KG1 (cell line): ENCODE measurements at places on chromosomes 5 and 9.

DNA sequence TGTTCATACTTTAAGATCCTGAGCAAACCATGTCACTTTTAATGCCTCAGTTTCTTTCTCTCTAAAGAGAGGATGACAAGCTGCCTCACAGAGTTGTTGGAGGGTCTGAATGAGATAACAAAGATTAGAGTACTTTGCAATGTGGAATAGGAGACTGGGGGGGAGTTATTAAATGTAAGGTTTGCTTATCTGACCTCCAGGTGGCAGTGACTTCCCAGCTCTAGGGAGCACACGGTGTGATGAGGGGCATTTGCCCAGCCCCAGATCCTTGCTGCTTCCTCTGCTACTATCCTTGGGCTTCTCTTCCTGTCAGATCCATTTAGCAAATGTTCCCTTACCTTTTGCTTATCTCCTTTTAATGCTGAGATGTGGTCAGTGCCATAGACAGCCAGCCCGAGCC is 30.7 kb downstream of the ENHO start:
- DNase-seq: no peak

- DNase-seq: no peak
Observed at GRCh38 chr5:154860765-154861164, 2.3 kb downstream of the CNOT8 start.

DNA sequence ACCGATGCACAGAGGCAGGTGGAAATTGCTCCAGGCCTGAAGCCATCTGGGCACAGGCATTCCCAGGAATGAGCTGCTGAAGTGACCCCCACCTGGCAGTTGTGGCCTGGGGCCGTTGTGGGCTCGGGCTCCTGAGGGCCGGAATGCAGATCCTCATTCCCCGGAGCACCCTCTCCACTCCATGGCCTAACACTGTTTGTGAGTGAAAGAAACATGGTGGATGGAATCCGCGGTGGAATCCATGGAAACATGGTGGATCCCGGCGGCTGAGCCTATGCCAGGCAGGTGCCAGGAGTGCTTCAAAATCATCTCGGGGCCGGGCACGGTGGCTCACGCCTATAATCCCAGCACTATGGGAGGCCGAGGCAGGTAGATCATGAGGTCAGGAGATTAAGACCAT is 3.6 kb upstream of the SARDH start:
- DNase-seq: no peak

- no peak for DNase-seq
Observed at GRCh38 chr5:111779922-111780292, 22.9 kb upstream of the NREP start.

DNA sequence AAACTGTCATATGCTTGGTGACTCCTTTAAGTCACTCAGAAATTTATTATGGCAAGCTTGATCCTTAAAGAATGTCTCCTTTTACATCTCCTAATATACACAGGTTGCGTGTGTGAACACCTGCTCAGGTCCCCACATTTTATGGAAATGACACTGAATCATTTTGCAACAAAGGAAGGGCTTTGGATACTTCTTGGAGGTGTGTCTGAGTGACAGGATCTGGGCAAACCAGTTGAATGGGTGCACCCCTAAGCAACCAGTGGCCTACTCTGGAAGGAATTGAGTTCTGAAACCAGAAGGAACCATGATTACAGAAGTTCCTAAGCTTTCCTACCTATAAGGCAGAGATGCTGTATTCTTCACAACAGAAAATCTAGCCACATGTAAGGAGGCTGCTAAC is 483.9 kb upstream of the KLF4 start:
- no peak for DNase-seq

DNA sequence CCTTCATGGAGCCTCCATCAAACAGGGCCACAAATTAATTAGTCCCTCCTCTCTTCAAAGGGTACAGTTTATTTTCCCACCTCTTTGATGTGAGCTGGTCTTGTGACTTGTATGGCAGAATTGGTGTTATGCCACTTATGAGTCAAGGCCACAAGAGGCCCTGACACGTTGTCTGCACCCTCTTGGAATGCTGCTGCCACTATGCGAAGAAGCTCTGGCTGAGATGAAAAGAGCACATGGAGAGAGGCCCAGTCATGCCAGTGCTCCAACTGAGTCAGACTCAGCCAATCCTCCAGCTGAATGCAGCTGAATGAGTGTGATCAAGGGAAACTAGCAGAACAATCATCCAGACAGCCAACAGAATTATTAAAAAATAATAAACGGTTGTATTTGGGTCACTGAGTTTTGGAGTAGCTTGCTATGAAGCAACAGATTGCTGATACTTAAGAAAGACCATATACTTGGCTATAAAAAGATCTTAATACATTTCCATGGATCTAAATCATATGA is 128.3 kb downstream of the MARCHF11 start:
- DNase-seq: no peak

DNA sequence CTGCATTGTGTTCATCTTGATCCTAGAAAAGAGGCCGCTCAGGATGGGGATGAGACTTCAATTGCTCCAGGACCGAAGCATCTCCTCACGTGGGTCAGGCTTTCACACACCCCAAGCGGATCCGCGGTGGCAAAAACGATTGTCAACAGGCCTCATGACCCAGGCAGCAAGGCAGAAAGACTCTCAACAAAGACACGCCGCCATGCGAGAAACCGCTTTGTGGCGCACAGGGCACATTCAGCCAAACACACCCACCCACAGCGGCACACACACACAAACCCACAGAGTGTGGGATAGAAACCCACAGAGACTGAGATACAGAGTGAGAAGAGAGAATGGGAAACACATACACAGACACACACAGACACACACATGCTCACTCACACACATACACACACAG is 483.4 kb downstream of the SPATA31A7 start:
- DNase-seq: no peak

- no peak for DNase-seq
Observed at GRCh38 chr9:33230756-33231622, 9.0 kb upstream of the SPINK4 start.

- DNase-seq: no peak
Observed at GRCh38 chr5:160287378-160288051, 24.8 kb downstream of the CCNJL start.

DNA sequence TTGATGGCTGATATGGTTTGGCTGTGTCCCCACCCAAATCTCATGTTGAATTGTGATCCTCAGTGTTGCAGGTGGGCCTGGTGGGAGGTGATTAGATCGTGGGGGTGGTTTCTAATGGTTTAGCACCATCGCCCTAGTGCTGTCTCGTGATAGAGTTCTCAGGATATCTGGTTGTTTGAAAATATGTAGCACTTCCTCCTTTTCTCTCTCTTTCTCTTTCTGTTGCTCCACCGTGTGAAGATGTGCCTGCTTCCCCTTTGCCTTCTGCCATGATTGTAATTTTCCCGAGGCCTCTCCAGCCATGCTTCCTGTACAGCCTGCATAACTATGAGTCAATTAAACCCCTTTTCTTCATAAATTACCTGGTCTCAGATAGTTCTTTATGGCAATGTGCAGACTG is 111.6 kb downstream of the SREK1 start:
- DNase-seq: no peak

DNA sequence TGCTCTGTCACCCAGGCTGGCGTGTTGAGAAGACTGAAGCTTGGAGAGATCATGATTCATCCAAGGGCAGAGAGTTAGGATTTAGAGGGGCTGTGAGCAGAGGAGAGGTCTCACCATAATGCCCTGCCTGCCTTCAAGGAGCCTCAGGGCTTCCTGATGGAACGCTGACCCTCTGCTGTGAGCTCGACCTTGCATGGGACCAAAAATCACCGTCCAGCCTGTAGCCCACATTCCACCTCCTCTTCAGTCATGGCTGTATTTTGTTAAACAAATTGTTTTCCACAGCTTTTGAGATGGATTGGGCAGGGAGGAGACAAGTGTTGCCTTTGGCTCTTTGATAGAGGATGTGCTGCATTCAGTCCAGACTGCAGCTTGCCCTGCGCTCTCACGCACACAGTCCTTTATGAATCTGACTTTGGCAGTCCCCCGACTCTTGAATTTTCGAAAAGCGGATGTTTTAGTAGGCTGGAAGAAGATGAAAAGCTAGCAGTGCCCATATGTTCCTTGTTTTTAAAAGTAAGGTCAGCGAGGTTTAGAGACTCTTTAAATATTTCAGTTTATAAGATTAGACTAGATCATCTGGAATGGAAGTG is 79.5 kb downstream of the MVB12B start:
- no peak for DNase-seq

DNA sequence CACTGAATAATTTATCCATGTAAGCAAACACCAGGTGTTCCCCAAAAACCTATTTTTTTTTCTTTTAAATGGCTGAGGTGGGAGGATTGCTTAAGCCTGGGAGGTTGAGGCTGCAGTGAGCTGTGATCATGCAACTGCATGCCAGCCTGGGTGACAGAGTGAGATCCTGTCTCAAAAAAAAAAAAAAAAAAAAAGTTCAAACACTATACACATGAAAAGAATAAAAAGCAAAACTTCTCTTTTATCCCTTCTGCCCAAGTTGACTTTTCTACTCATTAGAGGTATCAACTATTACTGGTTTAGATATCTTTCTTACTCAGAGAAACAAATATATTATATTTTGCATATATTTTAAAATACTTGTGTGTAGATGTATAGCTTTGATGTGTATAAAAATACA is 17.8 kb downstream of the DCTN4 start:
- DNase-seq: no peak

DNA sequence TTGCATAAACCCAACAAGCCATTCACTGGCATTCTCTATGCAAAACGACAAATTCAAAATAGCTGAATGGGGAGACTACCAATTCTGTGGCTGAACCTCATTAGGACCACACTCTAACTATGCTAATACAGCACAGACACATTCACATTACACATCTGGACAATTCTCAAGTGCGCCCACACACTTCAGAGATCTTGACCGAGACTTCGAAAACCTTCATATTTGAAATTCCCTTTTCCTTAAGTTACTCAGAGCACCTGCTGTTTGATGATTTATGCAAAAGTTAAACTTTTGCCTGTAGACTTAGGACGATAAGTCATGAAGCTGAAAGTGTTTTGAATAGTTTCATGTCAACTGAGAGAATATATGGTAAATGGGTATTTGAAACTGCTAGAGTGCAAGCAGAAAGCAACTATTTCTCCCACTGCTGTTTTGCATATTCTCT is 111.9 kb downstream of the FBN2 start:
- no peak for DNase-seq

DNA sequence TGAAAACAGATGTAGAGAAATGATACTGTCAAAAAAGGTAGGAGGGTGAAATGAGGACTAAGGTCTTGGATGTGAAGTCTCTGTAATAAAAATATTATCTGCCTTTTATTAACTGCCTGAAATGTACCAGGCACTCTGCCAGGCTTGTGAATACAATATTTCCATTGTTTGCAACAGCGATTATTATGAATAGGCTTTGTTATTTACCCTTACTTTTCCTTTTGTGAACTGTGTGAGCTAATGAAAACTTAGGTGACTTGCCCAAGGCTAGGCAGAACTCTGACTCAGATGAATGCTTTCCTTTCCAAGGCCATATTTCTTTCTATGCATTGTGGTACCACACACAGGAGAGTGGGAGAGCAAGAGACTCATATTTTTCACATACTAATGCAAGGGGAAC is 204.1 kb downstream of the CDH12 start:
- DNase-seq: no peak

DNA sequence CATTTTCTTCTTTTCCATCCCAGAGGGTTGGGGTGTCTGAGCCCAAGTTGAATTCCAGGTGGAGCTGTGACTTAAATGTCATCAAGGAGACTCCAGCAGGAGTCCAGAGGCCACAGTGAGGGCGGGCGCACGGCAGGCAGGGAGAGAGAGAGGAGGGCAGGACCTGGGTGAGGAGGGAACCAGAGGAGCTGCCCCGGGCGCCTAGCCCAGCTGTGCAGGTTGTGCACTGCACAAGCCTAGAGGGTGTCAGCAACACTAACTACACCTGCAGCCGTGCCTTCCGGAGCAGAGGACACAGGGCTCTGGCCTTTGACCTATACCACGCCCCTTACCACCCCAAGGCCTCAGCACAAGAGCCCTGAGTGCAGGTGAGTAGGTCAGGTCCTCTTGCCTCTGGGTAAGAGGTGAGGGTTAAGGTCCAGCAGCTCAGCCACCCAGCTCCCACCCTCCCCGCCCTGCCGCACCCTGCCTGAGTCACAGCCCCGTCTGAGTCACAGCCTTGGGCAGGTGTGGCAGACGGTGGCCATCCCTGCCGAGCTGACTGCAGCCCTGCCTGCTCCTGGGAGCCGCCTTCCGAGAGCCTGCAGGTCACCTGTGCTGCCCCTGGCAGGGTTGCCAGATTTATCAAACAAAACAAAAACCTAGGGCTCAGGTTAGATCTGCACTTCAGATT is 6.4 kb upstream of the AGPAT2 start:
- no peak for DNase-seq

GRCh38 chr9:137602661-137603060 is 2.8 kb upstream of the ARRDC1 start:
- no peak for DNase-seq
